Activated naive CD8-positive, alpha-beta T cell treated with anti-CD3 and anti-CD28 coated beads for 36 hours (primary cell): ENCODE measurements at places on chromosomes 1 and 21. TPM values are rescaled to one million over a fixed set of nuclear protein-coding genes. Genes with fewer than 3 reads are reported as not detected.

DNA sequence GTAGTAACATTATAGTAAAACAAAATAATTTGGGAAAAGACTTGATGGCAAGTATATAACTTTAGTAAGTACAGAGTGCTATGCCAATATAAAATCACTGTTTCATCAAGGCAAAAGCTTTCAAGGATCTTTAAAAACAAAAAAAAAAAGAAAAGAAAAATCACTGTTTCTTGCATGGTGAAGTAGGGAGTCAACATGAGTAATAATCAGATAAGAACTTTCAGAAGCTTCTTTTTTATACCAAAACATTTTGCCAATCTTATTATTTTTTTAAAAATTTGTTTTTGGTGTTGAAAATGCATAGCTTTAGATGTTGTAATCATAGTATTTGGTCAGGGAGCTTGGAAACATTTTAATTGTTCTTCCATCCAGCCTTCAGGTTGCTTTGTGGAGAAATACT lies 37.2 kb downstream of the CAMSAP2 start:
- no peak for DNase-seq

CYP4A11 gene
- not detected for total RNA-seq

YY1AP1 gene
- 66.8 TPM for total RNA-seq

SLC16A4 gene
- total RNA-seq: 0.20 TPM
